ENCODE measurements at places on chromosomes 16 and 17.

- no peak for DNase-seq
Observed at GRCh38 chr17:76137001-76137350, 4.1 kb downstream of the FOXJ1 start.

GRCh38 chr16:88706229-88706964, at the start of the genes CTU2 and RNF166:
Gene CTU2 (plus strand): TSS chr16:88706503. CDS start chr16:88706531, 28 bp downstream.
Gene RNF166 (minus strand): TSS chr16:88706408. CDS start chr16:88706325, 83 bp downstream.
- peak; percentile 81 for DNase-seq

GRCh38 chr16:22318690-22319358, 21.6 kb downstream of the POLR3E start:
- DNase-seq: peak; percentile 25

- no peak for DNase-seq
Observed at GRCh38 chr16:63672493-63672892, 1449.4 kb downstream of the CDH11 start.

DNA sequence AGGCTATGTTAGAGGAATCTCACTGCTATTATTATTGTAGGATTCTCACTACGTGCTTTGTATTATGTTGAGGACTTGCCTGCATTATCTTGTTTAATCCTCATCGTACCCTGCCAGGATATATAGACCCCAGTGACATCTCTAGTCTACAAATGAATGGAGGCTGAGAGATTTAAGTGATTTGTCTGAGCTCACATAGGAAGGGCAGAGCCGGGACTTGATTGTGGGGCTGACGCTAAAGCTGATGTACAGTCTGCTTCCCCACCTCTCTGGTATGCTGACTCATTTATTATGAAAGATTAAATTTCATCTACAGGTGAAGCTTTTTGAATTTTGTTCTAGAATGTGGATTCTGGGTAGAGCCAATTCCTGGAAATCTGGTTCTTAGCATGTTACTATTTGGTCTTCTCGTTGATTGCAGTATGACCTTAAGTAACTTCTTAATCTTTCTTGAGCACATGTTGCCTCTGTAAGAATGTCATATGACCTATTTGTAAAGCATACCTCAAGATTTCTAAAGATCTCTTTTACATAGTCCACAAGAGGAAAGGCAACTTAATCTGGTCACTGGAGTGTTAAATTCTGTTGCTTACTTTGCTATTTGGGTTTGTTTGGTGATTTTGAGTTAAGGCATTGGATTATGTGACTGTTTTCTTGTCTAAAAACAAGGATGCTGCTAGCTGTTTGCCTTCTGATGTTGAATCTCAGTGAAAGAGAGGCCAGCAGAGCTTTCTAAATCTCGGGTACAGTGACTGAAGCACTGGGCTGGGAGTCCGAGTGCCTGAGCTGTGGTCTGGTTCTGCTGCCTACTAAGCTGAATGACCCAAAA, 12.4 kb downstream of the METTL9 start:
- no peak for DNase-seq

GRCh38 chr17:10316801-10317542, 55.8 kb downstream of the MYH13 start:
- peak; percentile 54 for DNase-seq

DNA sequence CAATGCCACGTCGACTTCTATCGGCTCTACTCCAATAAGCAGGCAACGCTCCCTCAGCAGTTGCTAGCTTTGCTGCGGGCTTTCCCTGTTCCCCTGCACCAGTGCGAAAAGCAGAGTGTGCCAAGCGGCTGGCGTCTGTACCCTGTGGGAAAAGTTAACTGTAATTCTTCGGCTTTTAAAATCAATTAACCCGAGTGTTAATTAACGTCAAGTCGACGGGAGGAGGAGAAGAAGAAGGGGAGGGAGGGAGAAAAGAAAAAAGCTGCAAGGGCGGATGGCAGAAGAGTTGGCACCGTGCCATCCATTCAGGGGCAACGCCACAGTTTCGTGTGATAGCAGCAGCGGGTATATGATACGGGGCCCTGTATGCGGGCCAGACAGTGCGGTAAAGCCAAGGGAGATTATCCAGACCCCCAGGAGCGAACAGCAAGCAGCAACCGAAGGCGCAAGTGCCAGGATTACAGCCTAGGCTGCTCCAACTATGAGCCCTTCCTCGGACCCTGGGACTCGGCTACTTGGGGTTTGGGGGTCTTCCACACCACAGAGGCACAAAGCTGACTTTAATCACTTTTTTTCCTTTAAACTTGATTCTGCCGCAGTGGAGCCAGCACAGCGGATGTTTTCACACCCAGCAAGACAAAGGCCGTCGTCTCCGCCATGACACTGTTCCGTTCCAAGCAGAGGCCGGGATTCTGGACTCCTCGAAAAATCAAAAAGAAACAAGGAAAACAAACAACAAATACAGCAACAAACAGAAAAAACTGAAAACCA, 253.8 kb upstream of the PMFBP1 start:
- no peak for DNase-seq

Measured in fibroblast of the aortic adventitia (primary cell).